CD8-positive, alpha-beta T cell (primary cell): ENCODE measurements at places on chromosomes 4 and X. TPM values are rescaled to one million over a fixed set of nuclear protein-coding genes. Genes with fewer than 3 reads are reported as not detected.

Gene DGKK
- total RNA-seq, result not detected

Gene TMEM154
- total RNA-seq, result 10.0 TPM

Gene FHIP1A
- 2.1 TPM for total RNA-seq

Gene RPS6KA6
- not detected for total RNA-seq

Gene PHEX
- total RNA-seq, result 0.41 TPM

Gene UGT2A2
- total RNA-seq, result not detected

Gene CABS1
- total RNA-seq, result not detected

Gene FGG
- total RNA-seq, result not detected
